ENCODE measurements at places on chromosomes 1 and 21.

DNA sequence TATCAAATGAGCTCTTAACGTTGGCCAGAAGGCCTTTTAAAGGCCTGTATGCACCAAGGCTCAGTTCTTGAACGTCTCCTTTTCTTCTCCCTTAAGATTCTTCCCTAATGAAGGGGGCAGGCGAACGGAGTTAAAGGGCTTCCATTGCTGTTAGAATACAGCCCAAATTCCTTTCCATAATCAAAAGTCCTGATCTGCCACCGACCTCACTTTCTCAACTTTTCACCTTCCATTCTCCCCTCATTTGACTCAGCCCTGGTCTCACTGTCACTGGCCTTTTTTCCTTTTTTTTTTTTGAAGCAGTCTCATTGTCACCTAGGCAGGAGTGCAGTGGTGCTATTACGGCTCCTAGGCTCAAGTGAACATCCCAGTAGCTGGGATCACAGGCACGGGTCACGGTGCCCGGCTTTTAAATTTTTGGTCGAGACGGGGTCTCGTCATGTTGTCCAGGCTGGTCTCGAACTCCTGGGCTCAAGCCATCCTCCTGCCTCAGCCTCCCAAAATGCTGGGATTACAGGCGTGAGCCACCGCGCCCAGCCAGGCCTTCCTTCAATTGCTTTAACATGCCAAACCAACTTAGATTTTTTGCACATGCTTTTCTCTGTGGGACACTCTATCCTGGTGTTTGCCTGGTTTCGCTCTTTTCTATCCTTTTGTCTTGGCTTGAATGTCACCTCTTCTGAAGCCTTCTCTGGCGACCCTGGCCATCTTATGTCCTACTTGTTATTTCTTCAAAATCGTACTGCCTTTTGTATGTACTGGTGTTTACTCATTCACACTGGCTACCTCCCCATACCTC lies 612 bp upstream of the CMPK1 start:
- no peak for DNase-seq

GRCh38 chr1:221184131-221184794 lies 305.0 kb downstream of the HLX start:
- DNase-seq, result no peak

DNA sequence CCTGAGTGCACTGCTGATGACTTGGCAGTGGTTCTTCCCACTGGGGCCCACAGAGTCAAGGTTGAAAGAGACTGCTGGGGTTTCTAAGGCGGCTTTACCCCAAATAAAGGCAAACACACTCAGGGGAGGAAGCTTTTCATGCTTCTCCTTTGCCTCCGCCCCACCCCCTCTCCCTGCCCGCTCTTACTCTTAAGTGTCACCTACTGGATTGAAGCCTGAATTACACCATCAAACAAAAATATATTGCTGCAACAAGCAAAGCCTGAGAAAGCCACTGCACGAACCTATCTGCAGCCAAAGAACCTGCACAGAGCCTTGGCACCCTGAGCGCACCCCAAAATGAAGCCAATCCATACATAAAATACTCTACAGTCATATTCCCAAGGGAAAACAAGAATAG lies 63.1 kb downstream of the PTGFR start:
- no peak for DNase-seq

- DNase-seq, result no peak
Measured at GRCh38 chr1:107936498-107937481, 28.2 kb downstream of the VAV3 start.

- no peak for DNase-seq
Measured at GRCh38 chr21:33544451-33545195, 1.8 kb downstream of the SON start.

DNA sequence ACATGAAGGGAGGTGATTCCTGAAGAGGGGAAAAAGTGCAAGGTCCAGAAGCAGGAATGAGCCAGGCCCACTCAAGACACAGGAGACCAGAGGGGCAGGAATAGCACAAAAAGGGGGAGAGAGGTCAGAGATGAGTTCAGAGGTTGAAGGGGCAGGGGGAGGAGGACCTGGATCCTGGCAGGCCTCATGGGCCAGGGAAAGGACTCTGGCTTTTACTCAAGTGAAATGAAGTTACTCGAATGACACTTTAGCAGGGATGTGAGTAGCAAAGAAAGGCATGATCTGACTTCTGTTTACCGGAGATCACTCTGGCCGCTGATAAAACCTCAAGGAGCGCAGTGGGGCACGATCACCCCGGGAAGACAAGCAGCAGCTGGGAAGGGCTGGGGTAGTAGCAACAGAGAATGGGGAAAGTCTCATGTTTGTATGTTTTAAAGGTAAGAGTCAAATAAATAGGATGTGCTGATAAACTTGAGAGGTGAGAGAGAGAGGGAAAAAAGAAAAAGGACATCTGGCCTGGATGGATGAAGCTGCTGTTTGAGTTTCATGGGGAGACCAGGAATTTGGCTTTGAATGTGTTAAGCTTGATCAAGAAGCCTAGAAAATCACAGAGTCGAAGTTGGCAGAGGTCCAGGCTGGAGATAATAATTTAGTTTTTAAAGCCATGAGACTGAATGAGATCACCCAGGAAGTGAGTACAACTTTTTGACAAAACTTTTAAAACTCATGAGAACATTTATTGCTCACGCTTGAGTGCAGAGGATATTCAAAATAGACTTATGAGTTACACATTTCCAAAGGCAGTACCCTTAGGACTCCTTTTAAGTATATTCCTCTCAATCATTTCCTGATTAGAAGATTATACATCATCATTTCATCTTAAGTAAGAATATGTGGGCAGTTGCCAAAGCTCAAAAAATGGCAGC lies 156.0 kb downstream of the RERE start:
- DNase-seq, result no peak

DNA sequence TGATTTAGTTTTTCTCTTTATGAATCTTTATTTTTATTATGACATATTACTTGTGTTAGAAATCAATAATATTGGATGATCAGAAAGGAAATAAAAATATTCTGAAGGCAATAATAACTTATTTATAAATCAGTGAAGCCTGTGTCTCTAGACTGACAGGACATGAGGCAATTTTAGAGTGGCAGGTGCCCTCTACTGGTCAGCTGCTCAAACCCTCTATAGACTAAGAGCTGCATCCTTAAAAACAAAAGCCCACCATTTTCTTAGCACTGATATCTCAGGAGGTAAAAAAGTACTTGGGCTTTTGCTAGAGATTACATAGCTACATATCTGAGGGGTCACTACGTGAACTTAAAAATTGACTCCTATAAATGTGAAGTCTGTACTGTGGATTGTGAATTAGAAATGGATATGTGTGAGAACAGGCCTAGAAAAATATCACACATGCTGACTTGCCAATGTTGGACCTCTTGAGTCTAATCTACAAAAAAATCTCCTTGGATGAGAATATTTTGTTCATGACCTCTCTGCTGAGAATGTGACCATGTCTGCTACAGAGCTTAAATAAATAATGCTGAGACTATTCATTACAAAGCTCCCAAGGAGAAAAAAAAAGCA lies 597.9 kb upstream of the ADAMTS5 start:
- DNase-seq, result no peak

DNA sequence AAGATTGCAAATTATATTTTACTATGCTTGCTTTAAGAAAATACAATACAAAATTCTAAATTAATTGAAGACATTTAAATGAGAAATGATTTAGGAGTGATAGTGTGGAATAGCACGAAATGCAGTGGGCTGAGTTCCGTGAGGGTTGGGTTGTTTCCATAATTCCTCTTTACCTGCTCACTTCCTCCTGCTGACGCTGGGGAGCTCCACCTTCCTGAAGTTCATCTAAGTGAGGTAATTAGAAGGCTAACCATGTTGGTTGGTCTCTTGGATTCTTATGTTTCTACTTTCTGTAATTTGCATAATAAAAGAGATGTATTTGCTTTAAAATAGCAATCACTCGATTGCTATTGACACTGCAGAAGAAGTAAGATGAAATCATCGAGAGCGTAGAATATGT lies 4.7 kb downstream of the OR14I1 start:
- no peak for DNase-seq

DNA sequence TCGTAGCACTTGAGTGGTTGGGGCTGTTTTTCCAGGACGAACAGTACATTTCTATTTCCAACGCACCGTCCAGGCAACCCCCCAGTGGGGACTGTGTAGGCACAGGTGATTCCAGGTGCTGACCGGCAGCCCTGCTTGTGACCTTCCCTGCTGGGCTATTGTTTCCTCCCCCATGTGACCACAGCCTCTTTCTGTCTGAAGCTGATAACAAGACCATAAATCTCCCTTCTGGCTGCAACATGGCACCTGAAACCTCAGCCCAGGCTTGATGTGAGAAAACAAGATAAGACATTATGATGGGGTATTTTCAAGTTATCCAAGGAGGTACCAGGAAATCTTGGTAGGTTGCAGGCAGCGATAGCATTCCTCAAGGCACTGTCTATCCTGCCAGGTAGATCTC lies 48.2 kb downstream of the HLX start:
- DNase-seq, result no peak

GRCh38 chr1:43441894-43442637 lies 11.7 kb downstream of the HYI start:
- DNase-seq, result no peak

GRCh38 chr1:159088546-159089183 lies 12.1 kb upstream of the AIM2 start:
- no peak for DNase-seq

GRCh38 chr1:59013276-59013927 lies 229.6 kb upstream of the JUN start:
- peak; percentile 42 for DNase-seq

Measured in NCI-H526 (cell line).